ENCODE measurements at places on chromosomes 6 and 20. TPM values are rescaled to one million over a fixed set of nuclear protein-coding genes. Genes with fewer than 3 reads are reported as not detected.

DNA sequence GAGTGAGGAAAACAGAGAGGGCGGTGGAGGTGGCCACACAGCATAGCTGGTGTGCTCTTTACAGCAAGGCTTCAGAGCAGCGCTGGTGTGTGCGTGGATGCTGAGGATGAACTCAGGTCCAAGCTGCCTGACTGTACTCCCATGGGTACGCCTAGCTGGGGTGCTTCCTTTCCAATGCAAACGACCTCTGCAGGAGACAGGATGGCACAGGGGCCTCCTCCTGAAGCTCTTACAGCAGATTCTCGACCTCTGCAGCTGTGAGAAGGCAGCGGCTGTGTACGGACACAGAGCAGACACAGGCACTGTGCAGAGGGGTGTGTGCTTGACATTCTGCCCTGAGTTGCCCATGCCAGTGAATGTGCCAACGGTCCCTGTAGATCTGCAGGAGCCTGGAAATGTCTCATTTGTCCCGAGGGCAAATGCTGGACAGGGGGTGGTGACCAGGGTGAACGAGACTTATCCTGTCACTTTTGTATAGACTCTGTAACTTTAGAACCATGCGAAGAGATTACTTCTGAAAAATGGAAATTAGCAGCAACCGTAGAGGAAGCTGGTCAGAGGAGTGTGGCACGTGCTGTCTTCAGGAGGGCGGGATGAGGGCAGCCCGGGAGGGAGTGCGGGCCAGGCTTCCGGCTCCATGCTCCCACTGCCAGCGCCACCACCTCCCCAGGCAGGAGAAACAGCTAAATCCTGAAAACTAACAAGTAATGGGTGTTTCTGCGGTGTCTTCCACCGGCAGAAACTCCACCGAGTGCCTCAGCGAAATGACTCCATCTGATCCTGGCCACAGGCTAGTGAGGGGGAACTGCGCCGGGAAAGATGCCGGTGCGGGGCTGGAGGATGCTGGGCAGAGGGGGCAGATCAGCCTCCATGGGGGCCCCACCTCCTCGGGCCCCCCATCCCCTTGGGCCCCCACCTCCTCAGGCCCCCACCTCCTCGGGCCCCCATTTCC is 120.9 kb upstream of the RPS6KA2 start:
- DNase-seq: peak; percentile 25

DNA sequence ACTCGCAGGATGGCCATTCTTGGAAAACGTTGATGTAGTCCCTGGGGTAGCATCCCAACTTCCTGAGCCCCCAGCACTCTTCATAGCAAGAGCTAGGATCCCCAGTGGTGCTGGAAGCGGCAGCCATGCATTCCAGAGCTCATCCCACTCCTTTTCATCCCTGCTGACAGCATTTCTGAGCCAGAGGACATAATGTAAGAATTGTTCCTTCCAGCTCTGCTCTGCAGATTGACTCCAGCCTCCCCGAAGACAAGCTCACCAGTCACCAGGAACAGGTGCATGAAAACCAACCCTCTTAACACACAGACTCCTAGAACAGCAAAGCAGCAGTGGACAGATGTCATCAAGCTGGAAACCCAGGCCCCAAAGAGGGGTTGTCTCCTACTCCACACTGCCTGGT is 3.8 kb downstream of the SLC13A3 start:
- no peak for DNase-seq

DNA sequence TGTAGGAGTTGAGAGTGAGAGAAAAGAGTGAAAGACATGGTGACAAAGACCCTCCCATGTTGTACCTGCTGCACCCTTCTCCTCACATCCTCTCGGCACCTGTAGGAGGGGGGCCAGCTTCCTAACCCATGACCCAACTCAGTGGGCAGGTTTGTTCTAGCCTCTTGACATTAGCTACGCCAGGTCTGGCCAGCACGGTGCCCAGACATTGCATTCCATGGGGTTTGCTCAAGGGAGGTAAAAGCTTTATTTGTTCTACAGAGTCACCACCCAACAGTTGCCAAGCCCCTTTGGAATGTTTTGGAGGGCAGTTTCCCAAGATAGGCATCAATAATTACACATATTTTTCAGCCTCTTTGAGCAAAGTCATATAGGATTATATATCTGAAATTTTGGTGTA is 22.7 kb upstream of the TGM6 start:
- DNase-seq: no peak

GRCh38 chr20:62603021-62603906 is 39.0 kb upstream of the SLCO4A1 start:
- peak; percentile 74 for DNase-seq

GRCh38 chr6:73139681-73140383 is 85.5 kb downstream of the KHDC1L start:
- DNase-seq: no peak

DNA sequence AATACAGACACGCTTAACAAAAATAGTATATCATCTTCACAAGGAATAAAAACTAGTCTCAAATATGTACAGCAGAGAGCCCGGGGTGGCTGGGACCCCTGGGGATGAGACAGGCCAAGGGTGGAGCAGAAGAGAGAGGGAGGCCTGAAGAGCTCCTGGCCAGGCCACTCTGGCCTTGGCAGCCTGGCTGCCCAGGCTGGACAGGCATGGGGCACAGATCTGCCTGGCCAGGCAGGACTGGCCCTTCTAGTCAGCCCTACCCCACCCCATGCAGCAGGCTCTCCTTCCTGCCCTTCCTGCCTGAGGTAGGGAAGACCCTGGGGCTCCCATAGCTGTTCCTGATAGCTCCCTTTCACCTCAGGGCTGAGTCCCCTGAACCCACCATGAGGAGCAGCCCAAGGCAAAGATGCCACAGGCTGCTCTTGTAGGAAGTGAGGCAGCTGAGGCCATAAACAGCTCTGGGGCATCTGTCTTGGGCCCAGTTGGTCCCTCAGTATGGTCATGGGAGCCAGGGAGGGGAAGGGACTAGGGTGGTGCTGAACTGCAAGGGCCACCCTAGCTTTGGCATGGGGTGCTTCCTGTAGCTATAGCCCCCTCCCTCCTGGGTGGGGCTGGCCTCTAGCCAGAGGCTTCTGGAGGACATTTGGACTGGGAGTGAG is 27.1 kb downstream of the COX4I2 start:
- DNase-seq: peak; percentile 20

DNA sequence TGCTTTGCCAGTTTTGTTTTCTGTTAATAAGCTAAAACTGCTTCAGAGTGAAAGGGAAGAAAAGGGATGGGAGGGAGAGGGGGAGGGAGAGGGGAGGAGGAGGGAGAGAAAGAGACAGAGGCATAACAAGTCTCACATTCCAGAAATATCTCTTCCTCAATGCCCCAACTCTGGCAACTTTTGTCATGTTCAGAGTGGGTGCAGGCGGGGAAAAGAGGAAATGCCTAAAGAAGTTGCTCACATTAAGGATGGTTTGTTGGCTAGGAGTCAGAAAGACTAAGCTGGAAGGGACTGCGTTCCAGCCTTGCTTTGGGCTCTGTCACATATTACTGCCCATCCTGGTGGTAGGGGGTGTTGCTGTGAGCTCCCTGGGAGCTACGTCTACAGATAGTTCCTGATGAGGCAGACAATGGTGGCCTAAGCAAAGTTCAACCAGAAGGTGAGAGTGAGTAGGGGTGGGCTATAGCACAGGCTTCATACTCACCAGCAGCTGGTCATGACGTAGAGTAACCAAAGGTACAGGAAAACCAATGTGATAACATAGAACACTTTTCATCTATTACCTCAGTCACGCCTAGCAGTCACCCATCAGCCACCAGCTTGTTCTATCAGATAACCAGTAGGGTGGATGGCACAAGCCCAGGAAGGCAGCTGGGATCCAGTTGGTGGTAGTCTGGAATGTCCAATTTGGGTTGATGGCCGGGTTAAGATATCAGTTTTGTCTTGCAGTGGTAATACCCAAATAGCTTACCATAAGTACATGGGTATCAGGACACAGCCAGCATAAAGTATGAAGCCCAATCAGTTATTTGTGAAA is 2.1 kb downstream of the TSPYL4 start:
- no peak for DNase-seq

DNA sequence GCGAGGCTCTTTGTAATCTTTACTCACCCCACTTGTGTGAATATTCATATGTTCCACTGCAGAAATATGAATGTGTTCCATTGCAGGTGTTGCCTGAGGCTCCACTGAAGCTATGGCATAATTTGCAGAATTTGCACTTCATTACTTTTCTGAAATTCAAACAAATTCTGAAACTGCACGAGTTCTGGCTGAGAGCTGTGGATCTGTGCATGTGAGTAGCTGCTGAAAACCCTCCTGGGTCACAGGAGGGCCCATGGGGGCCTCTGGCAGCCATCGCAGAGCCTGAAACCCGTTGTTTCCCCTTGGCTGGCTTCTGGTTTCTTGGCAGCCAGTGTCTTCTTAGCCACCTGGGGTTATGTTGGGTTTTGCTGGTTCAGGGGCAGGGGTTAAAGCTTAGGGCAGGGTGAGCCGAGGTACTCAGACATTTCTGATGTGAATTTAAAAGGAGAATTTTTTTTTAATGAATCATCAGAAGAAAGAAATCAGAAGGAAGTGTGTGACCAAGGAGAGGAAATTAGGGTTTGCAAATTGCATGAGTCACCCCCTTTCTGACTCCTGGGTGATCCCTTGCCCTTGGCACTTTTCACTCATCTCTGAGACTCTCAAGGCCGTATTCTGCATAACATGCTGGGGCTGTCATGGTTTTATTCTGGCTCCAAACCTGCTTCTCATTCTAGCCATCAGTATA is 40.6 kb downstream of the TOX2 start:
- DNase-seq: peak; percentile 99

GRCh38 chr20:366041-366718 is 14.4 kb upstream of the TRIB3 start:
- peak; percentile 75 for DNase-seq

DNA sequence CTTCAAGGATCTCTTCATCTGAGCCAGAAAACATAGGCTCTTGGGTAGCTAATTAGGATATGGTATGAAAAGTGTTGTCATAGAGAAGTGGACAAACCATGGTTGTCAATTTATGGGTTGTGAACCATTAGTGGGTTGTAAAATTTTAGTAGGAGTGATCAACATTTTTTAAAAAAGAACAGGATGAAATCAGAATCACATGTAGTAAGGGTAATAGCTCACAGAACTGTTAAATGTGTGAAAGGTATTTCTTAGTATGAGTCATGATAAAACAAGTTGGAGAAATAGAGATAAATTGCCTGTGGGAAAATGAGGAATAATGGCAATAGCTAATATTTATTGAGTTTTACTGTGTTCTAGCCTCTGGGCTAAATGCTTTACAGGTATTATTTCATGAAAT is 113.4 kb downstream of the MAP3K4 start:
- no peak for DNase-seq

GRCh38 chr6:124772733-124773319 is 189.4 kb upstream of the RNF217 start:
- DNase-seq: no peak

DNA sequence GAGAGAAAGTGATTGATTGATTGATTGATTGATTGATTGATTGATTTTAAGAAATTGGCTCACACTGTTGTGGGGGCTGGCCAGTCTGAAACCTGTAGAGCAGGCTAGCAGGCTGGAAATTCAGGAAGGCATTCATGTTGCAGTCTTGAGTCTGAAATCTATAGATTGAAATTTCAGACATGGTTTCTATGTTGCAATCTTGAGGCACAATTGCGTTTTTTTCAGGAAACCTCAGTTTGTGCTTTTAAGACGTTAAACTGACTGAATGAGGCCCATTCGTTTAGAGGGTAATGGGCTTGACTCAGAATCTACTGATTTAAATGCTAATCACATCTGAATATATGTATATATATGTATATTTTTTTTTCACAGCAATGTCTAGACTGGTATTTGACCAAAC is 106.3 kb downstream of the STXBP5 start:
- DNase-seq: no peak

DNA sequence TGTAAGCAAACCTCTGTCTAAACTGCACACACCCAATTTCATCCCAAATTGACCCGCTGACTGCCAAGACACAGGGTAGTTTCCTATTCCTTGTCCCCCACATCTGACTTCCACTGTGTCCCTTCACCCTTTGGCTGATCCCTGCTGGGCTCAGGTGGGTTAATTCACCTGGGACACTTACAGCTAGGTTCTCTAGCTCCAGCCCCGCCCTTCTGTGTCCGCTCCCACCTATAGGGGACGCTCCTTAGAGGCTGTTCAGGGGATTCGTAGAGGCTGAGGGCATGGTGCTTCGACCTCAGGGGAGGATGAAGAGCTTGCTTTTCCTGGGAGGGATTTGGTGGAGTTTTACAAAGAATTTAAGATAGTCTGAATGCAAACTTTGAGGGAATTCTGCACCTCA is 4.0 kb upstream of the CD93 start:
- no peak for DNase-seq

- peak; percentile 65 for DNase-seq
Observed at GRCh38 chr6:106804346-106805335, 169.9 kb downstream of the CD24 start.

DNA sequence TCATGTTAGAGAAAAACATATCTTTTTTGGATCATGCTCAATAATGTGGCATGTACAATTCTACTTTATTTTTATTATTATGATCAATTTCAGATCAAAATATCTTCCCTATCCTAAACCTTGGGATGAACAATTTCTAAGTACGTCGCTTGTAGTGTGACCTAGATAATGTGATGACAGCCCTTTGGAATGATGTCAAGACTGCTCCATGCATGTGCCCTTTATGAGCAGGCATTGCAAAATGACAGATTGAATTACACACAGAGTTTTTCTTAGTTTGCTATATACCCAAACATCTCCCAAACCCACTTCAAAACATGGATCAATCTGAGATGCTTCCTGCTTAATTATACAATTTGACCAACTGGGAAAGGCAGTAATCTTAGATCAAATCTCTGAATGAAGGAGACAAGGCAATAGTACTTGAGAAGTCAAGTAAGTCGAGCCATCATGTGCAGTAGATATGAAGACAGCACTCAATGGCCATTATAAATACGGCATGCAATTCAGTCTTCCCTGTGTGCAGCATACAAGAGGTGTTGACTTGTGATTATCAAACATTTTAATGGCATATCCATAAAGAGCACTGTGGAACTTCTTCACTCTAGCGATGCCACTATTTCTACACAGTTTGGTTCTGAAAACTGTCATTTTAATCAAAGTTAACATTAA is 294.8 kb downstream of the RNF144B start:
- DNase-seq: no peak

DNA sequence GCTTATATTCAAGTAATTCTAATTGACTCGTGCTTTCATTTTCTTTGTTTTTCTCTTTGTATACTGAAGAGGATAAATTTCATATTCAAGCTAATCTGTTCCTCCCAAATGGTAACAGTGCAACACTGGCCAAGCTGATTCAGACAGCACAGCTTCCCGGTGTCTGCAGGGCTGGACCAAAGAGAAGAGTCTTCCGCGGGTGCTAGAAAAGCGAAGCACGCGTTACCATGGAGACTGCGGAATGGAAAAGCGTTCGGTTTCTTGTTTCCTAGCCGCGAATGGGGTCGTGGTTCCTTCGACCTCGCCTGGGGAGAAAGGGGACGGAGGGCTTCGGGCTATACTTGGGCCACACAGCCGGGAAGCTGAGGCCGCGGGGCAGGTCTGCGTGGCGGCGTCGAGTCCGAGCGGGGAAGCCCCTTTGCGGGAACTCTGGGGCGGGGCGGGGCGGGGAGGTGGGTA is 6.2 kb upstream of the ZNF311 start:
- no peak for DNase-seq

FAM83C gene
- not detected for total RNA-seq

TMEM217 gene
- total RNA-seq: 5.3 TPM

HSPA1A gene
- 385 TPM for total RNA-seq

TNNC2 gene
- 1.3 TPM for total RNA-seq

MAP3K4 gene
- 20.0 TPM for total RNA-seq

FAM209B gene
- not detected for total RNA-seq

MBOAT1 gene
- total RNA-seq: 19.7 TPM

Measured in PC-9 (cell line).